NCI-H748 treated with DMSO at 0.1 percent for 48 hours (cell line): ENCODE measurements at places on chromosomes 4 and X.

- DNase-seq: no peak
Observed at GRCh38 chr4:114252499-114252898, 273.1 kb upstream of the ARSJ start.

GRCh38 chrX:7266288-7266687, 118.3 kb upstream of the PUDP start:
- DNase-seq: no peak

DNA sequence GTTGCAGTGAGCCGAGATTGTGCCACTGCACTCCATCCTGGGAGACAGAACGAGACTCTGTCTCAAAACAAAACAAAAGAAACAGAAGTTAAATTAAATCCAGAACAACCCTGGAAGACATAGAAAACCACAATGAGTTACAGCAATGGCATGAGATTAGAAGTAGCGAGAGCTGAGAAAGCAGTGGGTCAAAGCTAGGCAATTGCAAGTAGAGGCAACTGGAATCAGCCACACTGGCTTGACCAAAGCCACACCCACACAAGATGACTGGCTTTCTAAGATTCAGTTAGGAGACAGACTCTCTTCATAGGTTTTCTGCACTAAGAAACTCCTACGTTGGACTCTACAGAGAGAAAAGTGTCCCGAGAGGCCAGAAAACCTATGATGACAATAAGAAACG, 443.0 kb downstream of the GPM6A start:
- DNase-seq: no peak

DNA sequence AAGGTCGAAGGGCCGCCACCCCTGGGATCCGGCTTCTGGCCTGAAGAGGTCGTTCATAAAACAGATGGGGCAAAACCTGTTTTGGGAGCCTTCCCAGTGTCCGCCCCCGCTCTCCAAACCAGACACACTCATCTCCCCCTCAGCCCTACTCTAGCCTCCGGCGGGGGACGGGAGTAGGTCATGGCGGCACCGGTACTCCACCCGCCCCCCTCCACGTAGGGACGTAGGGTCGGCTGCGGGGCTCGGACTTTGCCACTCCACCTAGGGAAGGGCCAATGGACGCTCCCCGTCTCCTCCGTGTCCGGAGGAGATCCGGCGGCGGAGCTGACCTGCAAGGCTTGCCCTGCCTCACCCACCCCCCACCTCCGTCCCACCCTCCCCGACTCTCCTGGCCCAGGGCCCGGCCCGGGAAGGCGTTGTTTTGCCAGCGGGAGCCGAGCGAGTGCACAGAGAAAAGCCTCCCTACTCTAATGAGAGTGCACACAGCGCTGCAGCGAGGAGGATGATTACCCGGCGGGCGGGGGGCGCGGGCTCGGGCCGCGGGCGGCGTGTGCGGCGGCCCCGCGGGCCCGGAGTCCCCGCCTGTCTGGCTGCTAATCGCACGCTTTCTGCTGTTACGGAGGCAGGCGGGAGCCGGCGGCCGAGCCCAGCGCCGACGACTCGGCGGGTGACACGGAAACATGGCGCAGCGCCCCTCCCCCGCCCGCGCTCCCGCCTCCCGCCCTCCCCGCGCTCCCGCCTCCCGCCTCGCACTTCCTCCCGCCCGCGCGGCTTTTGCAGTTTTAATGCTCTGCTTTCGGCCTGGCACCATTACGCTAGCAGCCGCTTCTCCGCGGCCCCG, 8.3 kb upstream of the BCOR start:
- DNase-seq: peak; percentile 55

GRCh38 chrX:70916754-70917153, 8.2 kb upstream of the TEX11 start:
- DNase-seq: no peak

- DNase-seq: no peak
Observed at GRCh38 chr4:104868533-104868932, 278.1 kb upstream of the TET2 start.
